Foreskin fibroblast (primary cell): ENCODE measurements at places on chromosomes 12 and 14.

GRCh38 chr14:74638066-74638465 lies 26.0 kb upstream of the LTBP2 start:
- DNase-seq = no peak

DNA sequence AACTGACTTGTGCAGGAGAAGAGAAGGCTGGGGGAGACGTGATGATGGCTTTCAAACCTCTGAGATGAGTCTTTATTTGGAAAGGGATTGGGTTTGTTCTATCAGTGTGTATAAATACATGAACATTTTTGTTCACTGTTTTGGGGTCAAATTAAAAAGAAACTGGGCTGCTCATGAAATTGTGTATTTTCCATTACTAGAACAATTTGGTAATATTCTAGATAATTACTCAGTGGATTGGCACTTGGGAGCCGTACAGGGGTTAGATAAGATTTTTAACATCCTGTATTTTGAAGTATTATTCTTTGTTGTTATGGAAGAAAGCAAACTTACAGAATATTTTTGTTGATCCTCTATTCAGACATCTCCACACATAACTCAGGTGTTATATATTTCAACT lies 340.6 kb downstream of the PRKD1 start:
- DNase-seq = no peak

GRCh38 chr12:57165741-57166140 lies 18.3 kb upstream of the LRP1-AS start:
- peak; percentile 51 for DNase-seq

DNA sequence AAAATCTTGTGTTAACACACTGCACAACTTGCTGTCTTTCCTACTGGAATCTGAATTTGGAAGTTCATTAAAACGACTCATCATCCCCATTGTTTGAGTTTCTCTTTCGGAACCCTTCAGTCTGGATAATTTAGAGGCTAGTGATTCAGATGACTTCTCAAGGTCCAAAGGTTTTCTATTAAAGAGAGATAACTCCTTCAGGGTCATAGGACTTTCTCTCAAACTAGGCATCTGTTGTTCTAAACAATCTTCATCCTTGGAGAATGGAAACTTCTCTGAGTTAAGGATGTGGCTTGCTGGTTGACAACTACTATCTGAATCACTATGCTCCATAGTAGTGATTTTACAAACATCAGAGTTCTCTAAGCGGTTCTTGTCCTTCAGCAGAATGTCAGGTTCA lies 4.4 kb downstream of the MLH3 start:
- DNase-seq = peak; percentile 43

- no peak for DNase-seq
Measured at GRCh38 chr14:95471476-95471875, 45.0 kb downstream of the SYNE3 start.

DNA sequence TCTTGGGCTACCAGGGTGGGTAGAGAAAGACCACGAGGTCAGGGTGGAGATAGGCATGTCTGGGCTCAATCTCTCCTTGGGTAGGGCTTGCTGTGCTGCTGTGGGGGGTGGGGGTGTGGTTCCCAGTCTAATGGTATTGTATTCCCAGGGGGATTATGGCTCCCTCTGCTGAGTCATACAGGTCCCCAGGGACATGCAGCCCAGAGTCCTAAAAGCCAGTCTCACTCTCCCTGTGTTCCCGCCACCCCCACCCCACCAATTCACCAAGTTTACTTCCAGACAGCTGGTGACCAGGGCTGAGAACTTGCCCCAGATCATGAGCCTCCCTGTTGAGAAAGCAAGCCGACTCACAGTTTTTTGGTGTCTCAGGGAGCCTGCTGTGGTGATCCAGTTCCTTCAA lies 367.6 kb downstream of the C12orf75 start:
- no peak for DNase-seq

- no peak for DNase-seq
Measured at GRCh38 chr14:90924621-90925340, 108.6 kb upstream of the TTC7B start.

DNA sequence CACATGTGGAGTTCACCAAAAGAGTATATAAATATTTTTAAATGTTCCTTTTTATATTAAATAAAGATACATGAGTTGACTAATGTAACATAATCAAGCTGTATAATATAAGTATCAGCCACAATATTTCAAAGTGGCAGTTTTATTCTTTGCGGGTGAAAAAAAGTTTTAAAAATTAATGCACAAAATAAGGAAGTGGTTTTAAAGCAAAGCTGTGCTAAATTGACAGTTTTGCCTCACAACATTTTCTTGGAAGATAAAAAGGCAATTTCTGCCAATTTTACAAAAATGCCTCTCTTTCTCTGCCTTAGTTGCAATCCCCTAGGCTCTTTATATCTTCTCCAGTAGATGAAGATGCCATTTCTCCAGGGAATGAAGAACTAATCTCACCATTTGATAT lies 719.1 kb downstream of the C12orf50 start:
- DNase-seq = no peak

DNA sequence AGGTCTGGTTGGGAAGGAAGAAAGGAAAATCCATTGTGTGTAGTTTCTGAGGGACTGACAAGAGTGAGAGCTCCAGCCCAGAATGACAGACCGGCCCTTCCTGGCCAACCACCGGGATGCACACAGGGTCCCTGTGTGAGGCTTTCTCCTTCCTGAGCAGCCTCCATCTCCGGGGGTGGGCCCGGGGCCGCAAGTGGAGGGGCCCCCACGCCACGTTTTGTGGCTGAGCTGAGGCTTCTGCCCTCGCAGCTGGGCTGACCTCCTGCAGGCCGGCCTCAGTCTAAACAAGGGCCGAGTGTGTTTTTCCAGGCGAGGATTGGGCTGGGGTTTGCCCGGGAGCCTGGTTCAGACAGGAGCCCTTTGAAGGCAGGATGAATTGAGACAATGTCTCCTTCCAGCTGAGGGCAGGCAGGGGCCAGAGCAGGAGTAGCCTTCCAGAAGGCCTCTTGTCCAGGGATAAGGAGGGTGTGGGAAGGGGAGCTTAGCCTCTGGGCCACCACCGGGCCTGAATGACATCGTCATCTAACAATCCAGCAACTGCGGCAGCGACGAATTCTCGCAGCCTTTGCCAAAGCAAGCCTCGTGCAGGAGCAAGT lies 96.5 kb upstream of the NCOR2 start:
- no peak for DNase-seq
